ENCODE measurements at places on chromosomes 3 and 15.

DNA sequence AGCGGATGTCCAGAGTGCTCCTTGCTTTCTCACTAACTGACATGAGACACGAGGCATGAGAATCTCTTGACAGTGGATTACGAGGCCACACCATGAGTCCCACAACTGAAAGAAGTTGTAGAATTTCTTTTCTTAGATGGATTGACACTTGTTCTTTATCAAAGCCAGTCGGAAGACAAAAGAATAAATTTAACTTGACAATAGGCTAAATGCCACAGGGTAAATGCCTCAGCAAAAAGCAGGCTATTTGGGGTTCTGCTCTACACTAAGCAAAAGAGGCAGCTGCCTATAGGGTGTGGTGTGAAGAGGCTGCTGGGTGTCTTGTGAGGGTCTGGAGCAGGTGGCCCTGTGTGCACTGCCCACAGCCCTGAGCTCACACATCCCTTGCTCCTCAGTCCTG is 135.1 kb upstream of the SEMA6D start:
- no peak for DNase-seq

- DNase-seq, result peak; percentile 23
Measured at GRCh38 chr3:119294696-119295671, 801 bp downstream of the ARHGAP31 start.

DNA sequence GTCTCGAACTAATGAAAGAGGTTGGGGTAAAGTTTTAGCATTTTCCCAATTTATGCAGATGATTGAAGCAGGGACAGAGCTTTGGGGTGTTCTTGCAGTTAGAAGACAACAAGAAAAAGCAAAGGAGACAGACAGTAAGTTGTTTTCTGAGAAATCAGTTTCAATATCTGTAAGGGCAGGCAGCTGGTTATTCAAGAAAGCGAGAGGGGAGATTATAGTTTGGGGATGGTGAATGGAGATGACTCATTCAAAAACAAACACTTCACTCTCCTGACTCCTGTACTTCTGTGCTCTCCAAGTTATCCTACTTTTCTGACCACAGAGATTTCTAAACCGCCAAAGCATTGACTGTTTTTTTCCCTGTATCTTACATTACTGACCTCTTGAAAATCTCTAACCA is 352.0 kb downstream of the GAP43 start:
- DNase-seq, result no peak

DNA sequence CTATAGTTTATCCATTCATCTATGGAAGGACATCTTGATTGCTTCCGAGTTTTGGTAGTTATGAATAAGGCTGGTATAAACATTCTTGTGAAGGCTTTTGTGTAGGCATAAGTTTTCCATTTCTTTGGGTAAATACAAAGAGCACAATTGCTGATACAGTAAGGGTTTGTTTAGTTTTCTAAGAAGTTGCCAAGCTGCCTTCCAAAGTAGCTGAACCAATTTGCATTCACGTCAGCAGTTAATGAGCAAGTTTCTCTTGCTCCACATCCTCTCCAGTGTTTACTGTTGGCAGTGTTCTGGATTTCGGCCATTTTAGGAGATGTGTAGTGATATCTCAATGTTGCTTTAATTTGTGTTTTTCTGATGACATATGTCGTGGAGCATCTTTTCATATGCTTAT is 34.2 kb downstream of the GABRA5 start:
- no peak for DNase-seq

DNA sequence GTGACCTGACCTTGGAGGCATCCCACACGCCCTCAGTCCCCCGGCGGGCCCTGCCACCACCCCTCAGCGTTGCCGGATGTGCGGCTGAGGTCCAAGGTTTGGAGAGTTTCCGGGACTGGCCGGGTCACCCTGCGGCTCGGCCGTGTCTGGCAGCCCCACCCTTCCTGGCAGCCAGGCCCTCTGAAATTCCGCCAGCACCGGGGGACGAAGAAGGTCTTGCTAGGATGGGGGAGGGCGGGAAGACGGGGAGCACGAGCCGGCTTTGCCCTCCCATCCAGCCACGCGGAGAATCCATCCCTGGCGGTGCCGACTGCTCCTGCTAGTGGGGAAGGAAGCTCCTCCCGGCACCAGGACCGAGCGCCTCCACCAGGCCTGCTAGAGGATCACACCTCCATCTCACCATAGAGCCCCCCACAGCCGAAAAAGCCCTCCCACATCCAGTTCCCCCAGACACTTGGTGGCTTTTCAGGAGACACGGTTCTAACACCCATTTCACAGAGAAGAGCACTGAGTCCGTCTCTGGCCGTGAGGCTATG is 81.5 kb downstream of the CPN2 start:
- DNase-seq, result no peak

GRCh38 chr15:74199297-74199652 is 3.3 kb downstream of the STRA6 start:
- no peak for DNase-seq

DNA sequence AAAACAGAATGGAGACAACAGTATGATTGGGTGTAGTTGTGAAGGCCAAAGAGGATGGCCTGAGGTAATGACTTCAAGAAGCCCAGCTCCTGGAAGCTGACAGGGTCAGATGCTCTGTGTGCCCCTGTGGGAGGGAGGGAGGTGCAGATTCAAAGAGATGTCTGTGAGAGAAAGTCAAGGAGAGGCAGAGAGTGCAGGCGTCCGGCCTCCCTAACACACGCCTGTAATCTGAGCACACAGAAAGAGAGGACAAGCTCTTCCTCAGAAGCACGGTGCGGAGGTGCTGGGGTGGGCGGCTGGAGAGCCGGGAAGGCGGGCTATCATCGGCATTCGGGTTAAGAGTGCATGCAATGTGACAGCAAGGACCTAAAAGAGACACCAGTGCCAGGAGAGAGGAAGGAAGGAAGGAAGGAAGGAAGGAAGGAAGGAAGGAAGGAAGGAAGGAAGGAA is 238.2 kb upstream of the HES1 start:
- DNase-seq, result no peak

DNA sequence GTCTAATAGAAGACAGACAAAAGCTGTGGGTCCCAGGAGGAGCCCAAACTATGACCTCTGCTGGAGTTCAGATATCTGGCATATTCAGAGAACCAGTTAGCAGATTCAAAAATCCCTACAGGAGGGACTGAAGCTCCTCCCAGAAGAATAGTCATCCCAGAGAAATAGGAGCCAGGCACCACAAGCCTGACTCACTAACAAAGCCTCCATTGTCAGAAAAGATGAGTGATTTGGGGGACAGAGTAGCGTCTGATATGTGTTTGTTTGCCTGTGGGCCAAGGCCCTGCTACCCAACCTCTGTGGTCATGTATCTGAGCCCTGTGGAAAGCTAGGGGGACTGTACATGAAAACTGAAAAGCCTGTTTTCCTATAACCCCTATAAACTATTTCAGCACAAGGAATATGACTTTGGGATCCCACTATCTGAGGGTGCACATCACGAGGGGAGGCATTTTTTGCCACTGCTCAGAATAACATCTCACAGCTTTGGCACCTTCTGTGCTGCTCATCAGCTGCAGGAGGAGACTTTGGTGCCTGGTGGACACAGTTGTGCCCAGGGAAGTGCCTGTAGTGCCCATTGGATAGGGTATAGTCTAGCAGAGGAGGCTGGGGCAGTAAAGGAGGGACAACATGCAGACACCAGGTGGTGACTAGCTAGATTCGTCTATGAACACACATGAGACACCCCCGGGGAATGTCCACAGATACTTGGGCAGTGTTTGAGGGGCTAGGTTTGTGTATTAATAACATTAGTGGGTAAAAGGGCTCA is 9.7 kb upstream of the LARP6 start:
- no peak for DNase-seq

- DNase-seq, result no peak
Measured at GRCh38 chr15:87578776-87579175, 677.8 kb downstream of the NTRK3 start.

GRCh38 chr3:87997966-87998365 is 60.8 kb downstream of the CGGBP1 start:
- DNase-seq, result no peak

DNA sequence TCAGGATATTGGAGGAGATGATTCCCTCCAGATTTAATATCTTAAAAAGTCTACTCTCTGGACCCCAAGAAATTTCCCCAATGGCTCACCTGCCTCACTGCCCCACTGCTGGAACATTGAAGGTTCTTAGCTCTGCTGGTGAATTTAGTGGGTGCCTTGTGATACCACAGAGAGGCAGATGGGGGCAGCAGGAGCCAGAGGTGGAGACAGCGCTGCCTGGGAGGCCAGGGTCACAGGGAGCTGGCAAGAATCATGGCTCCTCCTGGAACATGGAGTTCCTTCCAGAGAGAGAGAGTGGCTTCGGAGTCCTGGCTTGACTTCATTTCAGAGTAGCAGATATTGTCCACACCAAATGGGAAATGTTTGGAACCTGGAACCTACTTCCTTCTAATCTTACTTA is 263.5 kb upstream of the CFAP20DC start:
- DNase-seq, result peak; percentile 17

- DNase-seq, result no peak
Measured at GRCh38 chr3:51390246-51391074, 625 bp upstream of the RBM15B start.

GRCh38 chr3:139585820-139586219 is 46.3 kb upstream of the RBP1 start:
- no peak for DNase-seq

- DNase-seq, result no peak
Measured at GRCh38 chr15:92878593-92879053, 21.5 kb upstream of the CHD2 start.

DNA sequence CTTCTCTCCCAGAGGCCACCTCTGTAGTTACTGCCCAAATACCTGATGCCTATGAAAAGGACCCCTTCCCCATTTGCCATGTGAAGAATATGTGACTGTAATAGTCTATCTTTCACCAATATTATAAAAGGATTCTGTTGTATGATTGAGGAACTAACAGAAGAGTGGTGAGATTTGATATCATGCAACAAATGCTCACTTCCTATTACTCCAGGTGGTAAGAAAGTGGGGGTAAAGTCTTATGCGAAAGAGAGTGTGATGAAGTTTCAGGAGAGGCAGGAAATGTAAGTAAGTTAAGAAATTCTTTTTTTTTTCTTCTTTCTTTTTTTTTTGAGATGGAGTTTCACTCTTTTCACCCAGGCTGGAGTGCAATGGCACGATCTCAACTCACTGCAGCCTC is 24.4 kb upstream of the RAP2B start:
- DNase-seq, result no peak

DNA sequence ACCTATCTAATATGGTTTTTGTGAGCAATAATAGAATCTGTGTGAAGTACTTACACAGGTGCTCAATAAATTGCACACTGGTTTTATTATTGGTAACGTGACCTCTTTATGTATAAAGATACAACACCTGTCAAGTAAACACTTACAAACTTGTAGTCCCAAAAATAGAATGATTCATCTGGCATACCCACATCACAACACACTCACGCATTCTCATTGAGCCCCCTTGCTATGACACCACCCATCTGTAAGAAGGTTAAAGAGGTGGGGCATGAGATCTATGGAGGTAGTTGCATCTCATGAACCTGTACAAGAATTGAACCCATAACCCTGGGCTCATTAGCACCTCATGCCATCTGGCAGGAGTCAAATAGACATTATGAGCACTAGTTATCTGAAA is 134.9 kb upstream of the THBS1 start:
- DNase-seq, result no peak

GRCh38 chr15:65254356-65254755 is 32.3 kb downstream of the PARP16 start:
- DNase-seq, result no peak

GRCh38 chr3:114294940-114295480 is 1.2 kb downstream of the TIGIT start:
- DNase-seq, result no peak

- no peak for DNase-seq
Measured at GRCh38 chr3:55476515-55476914, 10.6 kb downstream of the WNT5A start.

DNA sequence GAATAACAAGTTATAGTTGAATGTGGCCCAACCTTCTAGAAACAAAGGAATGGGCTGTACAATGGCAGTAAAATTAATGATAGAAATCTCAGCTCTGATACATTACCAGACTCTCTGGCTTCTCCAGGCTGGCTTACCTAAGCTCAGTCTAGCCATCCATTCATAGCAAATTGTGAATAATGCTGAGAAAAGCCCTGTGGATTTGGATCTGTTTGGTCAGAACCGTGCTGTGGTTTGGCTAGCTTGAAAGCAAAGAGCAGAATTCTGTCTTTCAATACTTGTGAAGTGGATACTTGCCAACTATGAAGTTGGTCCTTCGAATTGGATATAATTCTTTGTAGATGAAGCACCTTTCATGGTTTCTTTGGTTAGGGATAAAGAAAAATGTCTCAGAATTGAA is 199.1 kb downstream of the EPHA3 start:
- DNase-seq, result no peak

GRCh38 chr15:80556694-80557367 is 138.3 kb upstream of the ABHD17C start:
- DNase-seq, result no peak

- no peak for DNase-seq
Measured at GRCh38 chr15:100764778-100765466, 114.7 kb upstream of the ALDH1A3 start.

DNA sequence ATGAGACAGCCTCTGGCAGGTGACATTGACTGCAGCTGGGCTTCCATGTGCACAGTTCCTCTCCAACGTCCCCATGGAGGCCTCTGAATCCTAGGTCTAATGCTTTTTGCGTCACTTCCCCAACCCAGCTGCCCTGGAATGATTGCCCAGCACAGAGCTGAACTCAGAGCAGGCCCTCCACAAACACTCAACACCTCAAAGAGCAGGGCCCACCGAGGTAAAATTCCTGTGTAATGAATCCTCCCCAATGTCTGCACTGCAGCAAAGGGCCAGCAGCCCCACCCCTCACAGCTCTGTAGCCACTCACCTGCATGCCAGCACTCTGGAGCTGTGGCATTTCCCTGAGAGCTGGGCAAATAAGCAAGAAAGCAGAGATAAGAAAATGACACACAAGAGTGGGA is 42.6 kb upstream of the DUSP7 start:
- DNase-seq, result no peak

DNA sequence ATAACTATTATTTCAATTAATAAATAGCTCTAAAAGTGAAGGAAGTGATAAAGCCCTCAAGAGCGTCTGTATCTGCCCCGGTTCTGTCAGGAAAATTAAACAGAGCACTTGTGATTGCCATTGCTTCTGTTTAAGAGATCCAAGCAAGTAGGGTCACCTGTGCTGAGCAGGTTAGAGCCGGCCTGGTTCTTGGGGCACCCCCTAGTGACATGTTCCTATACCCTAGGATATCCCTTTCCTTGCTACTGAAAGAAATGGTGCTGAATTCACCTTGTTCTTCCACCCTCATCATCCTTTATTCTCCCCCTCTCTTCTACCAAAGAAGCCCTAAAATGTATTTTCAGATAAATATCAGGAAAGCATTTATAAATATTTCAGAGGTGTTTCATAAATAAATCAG is 323.5 kb downstream of the RORA start:
- DNase-seq, result no peak
